Choroid plexus epithelial cell (primary cell): ENCODE measurements at places on chromosomes 2 and 18.

GRCh38 chr2:177172034-177172880 is 40.3 kb upstream of the HNRNPA3 start:
- peak; percentile 69 for DNase-seq

GRCh38 chr2:217650716-217651360 is 352.0 kb downstream of the TNS1 start:
- peak; percentile 86 for DNase-seq

- DNase-seq = no peak
Measured at GRCh38 chr18:59002974-59003594, 136.6 kb upstream of the SEC11C start.

DNA sequence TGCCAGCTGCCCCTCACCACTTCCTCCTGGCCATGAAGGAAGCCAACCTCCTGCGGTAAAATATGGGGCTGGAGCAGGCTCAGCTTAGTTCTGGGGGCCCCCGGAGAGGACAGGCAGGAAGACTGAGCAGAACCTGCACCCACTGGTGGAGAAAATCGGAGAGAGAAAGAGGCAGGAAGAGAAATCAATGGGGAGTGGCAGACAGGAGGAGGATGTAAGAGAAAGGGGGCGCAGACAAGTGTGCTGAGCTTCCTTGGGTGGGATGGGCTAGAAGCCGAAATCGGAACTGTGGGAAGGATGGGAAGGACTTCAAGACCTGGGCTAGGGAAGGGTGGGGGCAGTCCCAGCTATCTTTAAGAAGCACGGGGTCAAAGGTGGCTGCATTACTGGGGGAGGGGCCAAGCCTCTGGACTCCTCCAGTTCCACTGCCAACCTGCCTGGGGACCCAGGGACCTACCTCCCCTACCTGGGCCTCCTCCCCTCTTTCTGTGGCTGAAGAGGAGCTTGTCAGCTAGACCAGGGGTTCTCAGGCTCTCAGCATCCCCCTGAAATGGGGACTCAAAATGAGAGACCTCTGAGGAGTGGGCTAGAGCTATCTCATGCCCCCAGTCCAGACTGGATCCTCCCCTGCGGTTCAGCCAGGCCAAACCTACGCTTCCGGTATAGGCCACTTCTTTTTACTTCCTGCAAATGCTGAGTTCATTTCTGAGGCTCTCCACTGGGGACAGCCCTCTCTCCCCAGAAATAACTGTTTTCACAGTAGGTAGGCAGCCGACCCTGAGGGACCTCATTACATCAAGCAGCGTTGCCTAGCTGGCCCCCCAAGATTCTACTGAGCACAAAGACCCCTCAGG is 33.6 kb upstream of the B3GNT7 start:
- DNase-seq = no peak

GRCh38 chr2:54106631-54107454 is 8.6 kb upstream of the ACYP2 start:
- peak; percentile 80 for DNase-seq

DNA sequence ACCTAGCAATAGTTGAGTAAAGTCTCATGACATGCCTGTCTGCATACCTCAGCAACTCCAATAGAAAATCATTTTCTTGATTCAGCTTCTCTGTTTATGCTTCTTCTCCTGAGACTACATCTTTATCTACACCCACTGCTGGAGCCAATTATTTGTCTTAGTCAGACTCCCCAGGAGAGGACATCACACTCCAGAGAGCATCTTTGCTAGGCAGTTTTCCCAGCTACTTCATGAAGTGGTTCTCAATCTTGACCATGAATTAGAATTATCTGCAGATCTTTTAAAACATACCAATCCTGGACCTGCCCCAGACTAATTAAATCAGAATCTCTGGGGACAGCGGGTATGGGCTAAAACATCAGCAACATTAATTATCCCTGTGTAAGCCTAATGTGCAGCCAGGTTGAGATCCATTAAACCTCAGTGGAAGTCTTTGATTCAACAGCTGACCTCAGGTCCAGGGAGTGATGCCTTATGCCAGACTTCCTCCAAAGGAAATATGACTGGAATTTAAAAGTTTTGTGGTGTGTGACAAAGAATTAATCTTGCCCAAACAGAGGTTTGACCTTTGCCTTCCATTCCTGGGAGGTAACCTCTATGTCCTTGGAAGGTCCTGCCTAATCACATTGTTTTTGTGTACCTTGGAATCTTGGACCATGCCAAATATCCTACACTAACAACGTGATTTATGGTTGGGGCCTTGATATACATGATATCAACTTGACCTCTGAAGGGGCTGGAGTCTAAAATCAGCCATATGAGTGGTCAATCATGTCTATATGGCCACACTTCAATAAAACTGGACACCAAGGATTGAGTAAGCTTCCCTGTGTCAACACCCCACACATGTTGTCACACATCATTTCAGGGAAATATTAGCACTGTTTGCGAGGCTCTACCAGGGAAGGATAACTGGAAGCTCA is 99.3 kb upstream of the DNAJC10 start:
- DNase-seq = peak; percentile 60

- no peak for DNase-seq
Measured at GRCh38 chr2:191650896-191651773, 26.8 kb upstream of the NABP1 start.

DNA sequence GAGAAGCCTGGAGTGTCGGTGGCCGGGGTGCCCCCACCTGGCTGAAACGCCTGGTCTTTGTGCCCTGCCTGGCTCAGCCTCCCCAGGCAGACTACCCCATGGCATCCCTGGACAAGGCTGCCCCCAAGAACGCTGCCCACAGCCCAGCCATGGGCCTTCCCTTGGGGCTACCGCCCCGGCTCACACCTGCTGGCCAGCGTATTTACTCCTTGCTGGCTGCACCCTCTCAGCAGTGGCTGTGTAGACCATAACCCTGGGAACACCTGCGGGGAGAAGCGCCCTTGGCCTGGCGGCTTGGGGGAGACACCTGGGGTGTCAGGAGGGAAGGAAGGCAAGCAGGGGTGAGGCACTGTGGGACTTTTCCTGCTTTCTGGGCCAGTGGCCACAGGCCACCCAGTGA is 17.3 kb downstream of the CAPN10 start:
- DNase-seq = no peak

GRCh38 chr2:9820020-9820973 is 23.0 kb upstream of the TAF1B start:
- DNase-seq = no peak

- peak; percentile 70 for DNase-seq
Measured at GRCh38 chr2:237600205-237600846, 9.8 kb upstream of the RAB17 start.

DNA sequence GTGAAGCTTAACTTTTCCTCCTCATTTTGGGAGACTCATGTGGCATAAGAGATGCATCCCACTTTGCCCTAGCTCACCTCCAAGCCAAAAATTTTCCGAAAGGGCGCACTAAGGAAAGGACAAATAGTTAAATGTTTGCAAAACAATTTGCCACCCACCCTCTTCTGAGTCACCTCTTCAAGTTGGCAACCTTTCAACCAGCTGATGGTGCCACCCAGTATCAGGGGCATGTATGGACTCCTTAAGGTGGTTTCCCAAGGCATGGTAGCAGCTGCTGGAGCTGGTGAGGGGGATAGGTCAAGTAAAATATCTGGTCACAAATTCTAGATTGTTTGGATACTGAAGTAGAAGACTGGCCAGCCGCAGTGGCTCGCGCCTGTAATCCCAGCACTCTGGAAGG is 17.2 kb upstream of the ITGAV start:
- no peak for DNase-seq

GRCh38 chr2:69171116-69171896 is 158.3 kb downstream of the ANTXR1 start:
- DNase-seq = no peak

- DNase-seq = no peak
Measured at GRCh38 chr18:7457262-7457661, 109.9 kb upstream of the PTPRM start.

GRCh38 chr2:177245010-177245422 is 19.5 kb downstream of the NFE2L2 start:
- peak; percentile 63 for DNase-seq

- DNase-seq = peak; percentile 78
Measured at GRCh38 chr18:11149441-11150270, at the start of gene PIEZO2. Gene PIEZO2, minus strand, starts transcription at chr18:11149569. Its CDS starts 981 bp downstream, at chr18:11148588.

GRCh38 chr2:129400826-129401225 is 578.6 kb upstream of the RAB6C start:
- DNase-seq = no peak

GRCh38 chr2:236169151-236169721 is 1.1 kb upstream of the GBX2 start:
- DNase-seq = no peak

DNA sequence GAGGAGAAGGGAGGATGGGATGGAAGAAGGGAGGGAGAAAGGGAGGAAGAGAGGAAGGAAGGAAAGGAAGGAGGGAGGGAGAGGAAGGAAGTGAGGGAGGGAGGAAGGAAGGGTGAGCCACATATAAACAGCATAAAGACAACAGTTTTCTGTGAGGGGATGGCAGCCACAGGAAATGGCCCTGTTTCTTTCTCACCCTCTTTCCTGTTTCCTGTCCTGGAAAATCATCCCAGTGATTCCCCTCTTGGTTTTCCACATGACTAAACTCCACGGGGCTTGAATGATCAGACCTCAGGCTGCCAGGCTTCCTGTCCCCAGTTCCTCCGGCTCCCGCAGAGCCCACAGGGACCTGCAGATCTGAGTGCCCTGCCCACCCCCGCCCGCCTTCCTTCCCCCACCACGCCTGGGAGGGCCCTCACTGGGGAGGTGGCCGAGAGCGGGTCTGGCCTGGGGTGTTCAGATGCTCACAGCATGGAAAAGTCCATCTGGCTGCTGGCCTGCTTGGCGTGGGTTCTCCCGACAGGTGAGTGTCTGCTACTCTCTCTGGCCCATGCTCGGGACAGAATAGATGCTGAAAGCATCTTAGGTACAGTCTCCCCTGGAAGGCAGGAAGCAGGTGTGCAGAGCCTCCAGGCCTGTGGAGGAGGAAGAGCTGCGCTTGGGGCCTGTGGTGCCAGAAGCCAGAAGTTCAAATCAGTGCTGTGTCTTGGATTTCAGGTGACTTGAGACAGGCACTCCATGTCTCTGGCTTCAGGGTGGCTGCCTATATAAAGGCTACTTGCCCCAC is at the start of gene SIGLEC15:
Gene SIGLEC15, plus strand, starts transcription at position 418 of the 787 bp plus-strand sequence. Its CDS starts 54 bp downstream, at position 472.
- DNase-seq = no peak

- DNase-seq = no peak
Measured at GRCh38 chr2:219405451-219405850, 12.7 kb upstream of the DES start.

- DNase-seq = no peak
Measured at GRCh38 chr2:42032224-42032620, 15.6 kb upstream of the PKDCC start.

DNA sequence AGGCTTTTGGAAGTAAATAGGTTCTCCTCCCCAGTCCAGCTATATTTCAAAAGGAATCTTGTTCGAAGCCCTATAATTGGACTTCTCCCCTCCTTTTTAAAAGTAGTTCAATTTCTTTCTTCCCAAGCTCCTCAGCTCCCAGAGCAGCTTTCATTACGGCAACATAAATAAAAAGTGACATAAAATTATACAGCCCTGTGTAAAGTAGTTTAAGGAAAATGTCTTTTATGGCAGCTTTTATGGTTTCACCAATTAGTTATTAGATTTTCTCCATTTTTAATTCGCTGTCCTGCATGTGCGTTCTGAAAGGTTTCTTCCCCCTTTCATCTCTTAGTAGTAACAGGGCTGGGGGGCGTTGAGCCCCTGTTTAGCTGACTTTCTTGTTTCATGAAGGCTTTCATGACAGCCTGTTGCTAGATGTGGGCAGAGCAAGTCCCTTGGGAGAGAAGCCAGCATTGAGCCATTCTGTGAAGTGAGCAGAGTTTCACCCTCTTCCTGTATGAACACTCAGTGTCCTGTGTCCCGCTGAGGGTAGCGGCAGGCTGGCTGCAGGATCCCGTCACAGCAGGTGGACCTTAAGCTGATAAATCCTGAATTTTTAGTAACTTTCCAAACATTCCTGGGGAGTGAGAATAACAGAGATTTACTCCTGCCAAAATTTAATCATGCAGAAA is 229.7 kb upstream of the SPRED2 start:
- peak; percentile 11 for DNase-seq

GRCh38 chr2:182652326-182652725 is 63.7 kb upstream of the DNAJC10 start:
- DNase-seq = no peak

DNA sequence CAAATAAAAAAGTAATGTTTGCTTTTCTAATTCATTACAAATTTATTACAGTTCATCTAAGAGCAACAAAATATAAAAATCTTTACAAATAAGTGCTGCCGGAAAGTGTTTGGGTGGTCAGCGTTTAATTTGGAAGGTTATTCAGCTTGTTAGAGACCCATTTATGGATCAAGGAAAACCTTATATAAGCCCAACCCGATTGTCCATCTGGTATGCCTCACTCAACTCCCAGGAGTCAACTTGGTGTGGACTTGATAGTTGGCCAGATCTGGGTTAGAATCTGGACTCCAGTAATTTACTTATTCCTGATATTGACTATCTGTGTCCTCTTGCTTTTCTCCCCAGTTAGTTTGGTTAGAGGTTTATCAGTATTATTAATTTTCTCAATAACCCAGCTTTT is 106.2 kb downstream of the KCTD1 start:
- no peak for DNase-seq

DNA sequence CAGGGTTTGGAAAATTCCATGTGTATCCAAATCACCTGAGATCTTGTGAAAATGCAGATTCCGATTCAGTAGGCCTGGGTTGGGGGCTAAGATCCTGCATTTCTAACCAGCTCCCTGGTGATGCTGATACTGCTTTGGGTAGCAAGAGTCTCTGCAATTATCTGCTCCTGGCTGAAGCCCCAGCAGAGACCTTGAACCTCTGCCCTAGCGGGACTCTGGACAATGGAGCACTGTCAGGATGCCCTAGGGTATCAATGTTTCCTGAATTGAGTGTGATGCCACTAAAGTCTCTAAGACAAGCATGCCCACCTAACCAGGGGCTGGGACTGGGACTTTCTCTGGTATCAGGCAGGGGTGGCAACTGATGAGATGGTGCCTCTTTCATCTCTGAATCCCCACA is 49.4 kb upstream of the KLHL29 start:
- DNase-seq = no peak

GRCh38 chr2:205734436-205735037 is 52.2 kb downstream of the NRP2 start:
- DNase-seq = peak; percentile 94

DNA sequence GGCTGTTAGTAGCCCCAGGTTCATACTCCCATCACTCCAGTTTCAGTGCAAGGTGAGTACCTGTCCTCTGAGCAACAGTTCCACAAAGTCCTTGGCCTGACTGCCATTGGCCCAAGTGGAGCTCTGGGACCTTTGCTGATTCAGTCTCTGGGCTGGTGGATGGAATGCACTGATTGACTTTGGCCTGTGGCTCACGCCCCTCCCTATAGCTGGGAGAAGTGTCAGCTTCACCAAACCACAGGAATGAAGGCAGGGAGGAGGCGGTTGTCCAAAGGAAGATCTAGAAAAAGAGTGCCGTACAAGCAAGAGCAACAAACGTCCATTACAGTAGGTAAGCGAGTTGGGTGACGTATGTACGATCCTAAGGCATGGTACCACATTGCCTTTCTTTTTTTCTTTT is 34.0 kb downstream of the QPCT start:
- DNase-seq = peak; percentile 81

GRCh38 chr2:120736624-120737339 is 1.1 kb downstream of the GLI2 start:
- peak; percentile 87 for DNase-seq

GRCh38 chr2:212423089-212423488 is 115.5 kb downstream of the ERBB4 start:
- DNase-seq = no peak
